ENCODE measurements at places on chromosomes 12 and 14.

- DNase-seq = no peak
Measured at GRCh38 chr14:68563251-68564131, 229.4 kb downstream of the ZFP36L1 start.

GRCh38 chr14:70018713-70019211, 139.5 kb downstream of the SMOC1 start:
- DNase-seq = no peak

DNA sequence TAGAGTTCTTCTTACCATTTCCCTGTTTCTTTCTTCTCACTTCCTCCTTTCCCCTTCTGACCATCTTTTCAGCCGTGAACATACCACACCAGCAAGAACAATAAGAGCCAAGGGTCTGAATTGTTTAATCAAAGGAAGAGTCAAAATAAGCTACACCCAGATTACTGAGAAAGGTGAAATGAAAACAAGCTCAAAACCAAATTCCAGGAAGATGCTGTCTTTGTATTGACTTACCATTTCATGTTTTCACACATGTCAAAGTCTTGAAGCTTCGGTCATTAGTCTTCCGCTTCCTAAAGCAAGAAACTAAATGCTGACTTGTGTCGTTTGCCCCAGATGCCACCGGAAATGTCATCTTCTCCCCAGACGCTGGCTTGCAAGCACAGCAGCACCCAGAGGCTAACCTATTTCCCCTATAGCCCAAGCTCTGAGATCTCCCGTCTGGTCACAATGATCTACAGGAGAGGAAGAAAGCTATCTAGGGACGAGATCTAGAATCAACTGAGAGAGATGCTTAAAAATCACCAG, 136.5 kb upstream of the AMIGO2 start:
- no peak for DNase-seq

- no peak for DNase-seq
Measured at GRCh38 chr12:132085291-132085635, 58.9 kb downstream of the DDX51 start.

- DNase-seq = no peak
Measured at GRCh38 chr12:121779422-121779895, 14.0 kb downstream of the RHOF start.

- no peak for DNase-seq
Measured at GRCh38 chr12:32457251-32458025, 58.1 kb downstream of the FGD4 start.

DNA sequence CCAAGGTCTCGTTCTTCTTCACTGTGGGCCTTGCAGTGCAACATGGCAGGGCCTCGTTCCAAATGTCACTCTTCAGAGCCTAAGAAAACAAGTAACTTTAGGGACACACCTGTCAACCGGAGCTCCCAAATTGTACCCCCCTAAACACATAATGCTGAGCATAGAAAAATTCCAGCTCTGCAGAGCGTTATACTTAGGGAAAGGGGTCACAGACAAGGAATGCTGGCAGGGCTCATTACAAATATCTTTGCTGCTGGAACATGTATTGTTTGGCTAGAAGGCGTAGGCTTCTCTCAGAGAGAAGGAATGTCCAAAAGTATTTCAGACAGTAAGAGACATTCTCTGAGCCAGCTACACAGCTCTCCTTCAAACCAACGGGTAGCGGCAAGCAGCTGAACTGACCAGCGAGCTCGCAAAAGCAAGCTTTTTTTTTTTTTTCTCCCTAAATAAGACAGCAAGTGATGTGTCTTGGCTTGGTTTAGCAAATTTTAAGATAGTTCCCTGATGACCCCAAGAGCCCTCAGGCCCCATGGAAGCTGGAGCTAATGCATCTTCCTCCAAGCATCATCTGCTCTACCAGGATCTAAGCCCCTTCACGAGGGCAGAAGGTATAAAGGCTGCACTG, 24.5 kb downstream of the SSH1 start:
- no peak for DNase-seq

DNA sequence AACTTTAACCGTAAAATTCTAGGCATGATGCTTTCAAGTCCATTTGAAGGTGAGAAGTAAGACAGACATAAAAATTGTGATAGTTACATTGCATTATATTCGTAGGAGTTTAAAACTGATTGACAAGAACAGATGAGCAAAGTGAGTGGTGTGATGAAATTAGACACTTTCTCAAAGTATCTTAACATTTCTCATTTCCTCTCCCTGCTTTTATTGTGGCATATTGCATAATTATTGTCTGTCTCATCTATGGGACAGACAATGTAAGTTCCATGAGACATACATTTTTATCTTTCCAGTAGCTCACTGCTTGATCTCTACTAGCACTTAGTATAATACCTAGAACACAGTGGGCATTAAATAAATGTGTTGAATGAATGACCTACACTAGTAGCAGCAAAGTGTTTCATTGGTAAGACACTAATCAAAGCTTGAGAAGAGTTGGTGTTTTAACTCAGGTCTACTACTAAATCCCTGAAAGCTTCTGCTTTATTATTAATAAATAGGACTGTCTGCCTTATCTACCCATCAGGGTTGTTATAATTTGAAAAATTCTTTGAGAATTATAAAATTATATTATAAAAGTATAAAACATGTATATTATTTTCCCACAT, 19.0 kb downstream of the A2M start:
- no peak for DNase-seq
